Endodermal cell (in vitro differentiated cells): ENCODE measurements at places on chromosomes 5 and 9.

GRCh38 chr5:28374492-28374967 lies 1336.1 kb upstream of the CDH9 start:
- H3K27me3 ChIP-seq, result no peaks in the 10 kb centered on the region
- H3K4me1 ChIP-seq, result no peaks in the 10 kb centered on the region
- no peak for DNase-seq
- no peak overlapping the region for H3K4me3 ChIP-seq

GRCh38 chr5:59099270-59099994 lies 516.6 kb downstream of the RAB3C start:
- H3K27me3 ChIP-seq, result no peaks in the 10 kb centered on the region
- H3K4me3 ChIP-seq, result no peak overlapping the region
- H3K27ac ChIP-seq, result no peak overlapping the region
- no peak for DNase-seq
- no peaks in the 10 kb centered on the region for H3K36me3 ChIP-seq
- no peaks in the 10 kb centered on the region for H3K4me1 ChIP-seq

DNA sequence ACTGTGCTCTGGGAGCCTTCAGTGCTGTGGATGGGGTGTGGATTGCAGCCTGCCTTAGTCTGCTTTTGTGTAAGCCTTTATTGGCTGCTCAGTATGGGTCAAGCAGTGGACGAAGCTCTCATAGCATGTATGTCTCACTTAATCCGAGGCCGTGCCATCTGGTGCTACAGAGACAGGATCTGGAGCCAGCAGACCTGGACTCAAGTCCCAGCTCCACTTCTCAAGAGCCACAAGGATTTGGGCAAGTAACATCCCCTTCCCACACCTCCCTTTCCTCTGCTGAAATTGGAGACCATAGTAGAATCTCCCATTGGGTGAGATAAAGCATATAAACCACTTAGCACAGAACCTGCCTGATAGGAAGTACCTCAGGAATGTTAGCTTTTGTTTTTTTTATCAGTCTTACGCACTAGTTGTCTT lies 23.4 kb upstream of the LECT2 start:
- H3K27me3 ChIP-seq, result no peaks in the 10 kb centered on the region
- DNase-seq, result peak; percentile 65
- no peak overlapping the region for H3K27ac ChIP-seq
- H3K4me3 ChIP-seq, result no peak overlapping the region
- H3K4me1 ChIP-seq, result peaks cover 8% of the 10 kb centered on the region
- no peaks in the 10 kb centered on the region for H3K36me3 ChIP-seq

- no peaks in the 10 kb centered on the region for H3K4me1 ChIP-seq
- H3K27me3 ChIP-seq, result peaks cover 32% of the 10 kb centered on the region
- H3K4me3 ChIP-seq, result no peak overlapping the region
- peak; percentile 13 for DNase-seq
- no peak overlapping the region for H3K27ac ChIP-seq
- H3K36me3 ChIP-seq, result peaks cover 12% of the 10 kb centered on the region
These were observed 6.9 kb downstream of the CCNI2 start for GRCh38 chr5:132754111-132754510.

- DNase-seq, result no peak
- peaks cover 6% of the 10 kb centered on the region for H3K4me1 ChIP-seq
- H3K27me3 ChIP-seq, result peaks cover 36% of the 10 kb centered on the region
These were observed 204.2 kb upstream of the HAPLN1 start for GRCh38 chr5:83924891-83925290.

- H3K27me3 ChIP-seq, result no peaks in the 10 kb centered on the region
- no peak overlapping the region for H3K4me3 ChIP-seq
- no peaks in the 10 kb centered on the region for H3K4me1 ChIP-seq
- no peaks in the 10 kb centered on the region for H3K36me3 ChIP-seq
These were observed 197.0 kb downstream of the DRD1 start for GRCh38 chr5:175246889-175247520.

DNA sequence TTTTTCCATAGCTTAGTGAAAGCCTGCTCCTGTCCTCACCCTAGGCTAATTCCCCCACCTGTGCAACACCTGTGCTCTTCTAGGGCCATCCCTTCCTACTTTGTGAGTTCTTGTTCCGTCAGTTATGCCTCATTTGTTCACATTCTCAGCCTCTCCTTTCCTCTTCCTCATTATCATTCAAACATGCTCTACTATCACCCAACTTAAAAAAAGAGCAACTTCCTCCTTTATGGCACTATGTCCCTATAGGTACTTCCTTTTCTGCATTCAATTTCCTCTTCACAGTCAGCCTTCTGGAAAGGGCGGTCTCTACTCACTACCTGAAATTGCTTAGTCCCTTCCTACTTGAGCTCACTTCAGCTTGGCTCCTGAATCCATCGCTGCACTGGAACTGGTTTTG lies 111.8 kb upstream of the LHFPL2 start:
- no peak overlapping the region for H3K4me3 ChIP-seq
- no peak for DNase-seq

- no peaks in the 10 kb centered on the region for H3K4me1 ChIP-seq
- no peaks in the 10 kb centered on the region for H3K27me3 ChIP-seq
- peak; percentile 49 for DNase-seq
- H3K4me3 ChIP-seq, result no peak overlapping the region
These were observed 128.4 kb upstream of the TRPM3 start for GRCh38 chr9:71249729-71250317.

DNA sequence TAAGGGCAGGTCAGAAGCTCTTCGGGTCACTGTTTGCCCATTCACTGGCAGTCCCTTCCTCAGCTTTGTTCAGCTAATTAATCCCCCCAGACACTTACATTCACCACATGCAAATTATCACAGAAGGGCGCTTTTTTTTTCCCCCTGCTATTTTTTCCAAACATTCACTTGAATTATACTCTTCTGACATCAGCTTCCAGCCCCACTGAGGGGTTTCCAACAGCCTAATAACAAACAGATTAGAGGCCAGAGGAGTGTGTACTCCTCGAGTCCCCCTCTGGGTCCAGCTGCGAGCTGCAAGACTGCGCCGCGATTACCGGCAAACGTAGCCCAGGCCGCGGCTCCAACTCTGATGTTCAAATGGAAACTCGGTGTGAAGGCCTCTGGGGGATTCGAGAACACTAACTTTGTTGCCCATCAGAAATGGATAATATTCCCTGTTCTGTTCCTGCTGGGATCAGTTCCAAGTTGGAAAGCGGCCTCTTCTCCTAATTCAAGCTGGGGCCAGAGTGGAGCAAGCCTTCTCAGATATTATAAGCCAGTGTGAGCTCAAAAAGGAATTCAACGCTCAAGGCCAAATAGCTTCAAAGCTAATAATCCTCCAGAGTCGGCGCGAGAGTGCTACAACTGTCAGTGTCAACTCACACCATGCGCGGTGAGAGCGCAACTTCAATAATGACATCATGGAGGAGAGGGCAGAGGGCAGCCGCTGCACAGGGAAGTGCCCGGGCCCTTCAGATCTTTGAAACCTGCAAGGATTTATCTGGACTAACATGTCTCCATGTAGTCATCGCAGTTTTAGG lies 560.8 kb downstream of the BNC2 start:
- H3K4me3 ChIP-seq, result no peak overlapping the region
- H3K27me3 ChIP-seq, result no peaks in the 10 kb centered on the region
- H3K36me3 ChIP-seq, result no peaks in the 10 kb centered on the region

DNA sequence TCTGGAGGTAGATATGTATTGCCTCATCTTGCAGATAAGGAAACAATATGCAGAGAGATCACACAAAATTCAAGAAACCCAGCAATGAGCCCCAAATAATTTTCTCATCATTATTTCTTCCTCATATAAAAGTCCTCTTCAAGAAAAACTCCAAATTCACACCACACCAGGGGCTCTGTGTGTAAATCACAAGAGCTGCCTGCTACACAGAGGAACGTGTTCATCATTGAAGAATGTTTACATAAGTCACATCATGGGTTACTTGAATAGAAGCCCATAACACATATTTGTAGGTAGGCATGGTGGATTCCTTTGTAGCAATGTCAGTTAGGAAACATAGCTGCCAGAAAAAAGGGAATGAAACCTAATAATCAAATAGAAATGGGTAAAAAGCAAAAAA lies 308.1 kb upstream of the TLE4 start:
- no peak overlapping the region for H3K4me3 ChIP-seq
- H3K36me3 ChIP-seq, result no peaks in the 10 kb centered on the region
- H3K27me3 ChIP-seq, result peaks cover 4% of the 10 kb centered on the region
- no peak overlapping the region for H3K27ac ChIP-seq
- H3K4me1 ChIP-seq, result peaks cover 5% of the 10 kb centered on the region

- no peak for DNase-seq
- H3K4me1 ChIP-seq, result no peaks in the 10 kb centered on the region
- H3K27ac ChIP-seq, result no peak overlapping the region
- H3K27me3 ChIP-seq, result peaks cover 50% of the 10 kb centered on the region
These were observed 59.2 kb upstream of the PHF24 start for GRCh38 chr9:34898846-34899245.

- H3K4me3 ChIP-seq, result no peak overlapping the region
- H3K27me3 ChIP-seq, result no peaks in the 10 kb centered on the region
- no peaks in the 10 kb centered on the region for H3K36me3 ChIP-seq
- H3K4me1 ChIP-seq, result no peaks in the 10 kb centered on the region
These were observed 301.1 kb downstream of the PRR16 start for GRCh38 chr5:120765189-120765588.

- H3K36me3 ChIP-seq, result peaks cover 24% of the 10 kb centered on the region
- no peak overlapping the region for H3K27ac ChIP-seq
- H3K27me3 ChIP-seq, result no peaks in the 10 kb centered on the region
These were observed 53.4 kb downstream of the LRRC70 start for GRCh38 chr5:62631909-62632580.

- H3K4me1 ChIP-seq, result peaks cover 13% of the 10 kb centered on the region
- DNase-seq, result peak; percentile 94
- H3K36me3 ChIP-seq, result peaks cover 77% of the 10 kb centered on the region
- H3K27me3 ChIP-seq, result no peaks in the 10 kb centered on the region
These were observed 191.5 kb downstream of the ROR2 start for GRCh38 chr9:91758491-91758981.

DNA sequence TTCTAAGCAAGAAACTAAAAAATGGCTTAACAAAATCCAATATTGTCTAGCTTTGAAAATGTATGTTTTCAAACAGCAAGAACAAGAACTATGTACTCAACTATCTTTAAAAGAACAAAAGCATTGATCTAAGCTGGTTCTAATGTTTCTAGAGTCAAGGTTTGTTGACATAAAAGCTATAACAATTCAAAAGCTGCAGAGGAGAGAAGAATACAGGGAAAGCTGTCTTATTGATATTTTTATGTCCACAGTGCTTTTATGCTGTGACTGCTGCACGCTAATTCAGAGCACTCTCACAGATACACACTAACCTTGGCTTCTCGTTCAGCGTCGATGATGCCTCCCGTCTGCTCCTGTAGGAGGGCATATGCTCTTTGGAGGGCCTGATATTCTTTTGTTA lies 129.5 kb upstream of the DPYSL3 start:
- H3K36me3 ChIP-seq, result no peaks in the 10 kb centered on the region
- H3K4me1 ChIP-seq, result no peaks in the 10 kb centered on the region
- H3K4me3 ChIP-seq, result no peak overlapping the region
- H3K27ac ChIP-seq, result no peak overlapping the region
- no peaks in the 10 kb centered on the region for H3K27me3 ChIP-seq

DNA sequence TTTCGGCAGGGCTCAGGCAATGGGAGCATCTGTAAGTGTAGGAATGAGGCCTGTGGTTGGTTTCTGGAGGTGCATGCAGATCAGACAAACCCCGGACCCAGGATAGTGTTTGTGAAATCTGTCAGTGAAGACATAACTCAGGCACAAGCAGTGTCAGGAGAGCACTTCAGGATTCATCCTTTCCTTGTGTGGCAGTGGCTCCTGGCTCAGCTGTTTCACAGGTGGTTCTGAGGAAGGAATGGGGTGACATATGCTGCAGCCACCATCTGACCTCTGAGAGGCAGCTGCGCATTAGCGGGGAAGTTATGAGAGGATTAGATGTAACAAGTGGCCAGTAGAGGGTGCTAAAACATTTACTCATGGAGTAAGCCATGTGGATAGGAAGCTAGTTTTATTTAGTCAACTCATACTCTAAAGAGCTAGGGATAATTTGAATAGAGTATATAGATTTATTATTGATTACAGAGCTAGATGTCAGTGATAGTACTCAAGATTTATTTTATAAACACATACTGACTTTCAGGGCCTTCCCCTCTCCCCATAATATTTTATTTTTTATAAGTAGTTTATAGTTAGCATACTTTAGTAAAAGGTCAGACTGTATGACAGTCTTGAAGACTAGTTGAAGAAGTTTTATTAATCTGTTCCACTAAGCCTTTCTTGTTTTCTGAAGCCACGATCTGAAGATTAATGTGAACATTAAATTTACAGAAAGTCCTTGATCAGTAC lies 28.4 kb downstream of the NNT start:
- H3K4me1 ChIP-seq, result peaks cover 6% of the 10 kb centered on the region
- H3K27me3 ChIP-seq, result no peaks in the 10 kb centered on the region
- peaks cover 16% of the 10 kb centered on the region for H3K36me3 ChIP-seq
- no peak overlapping the region for H3K27ac ChIP-seq
- peak; percentile 79 for DNase-seq

DNA sequence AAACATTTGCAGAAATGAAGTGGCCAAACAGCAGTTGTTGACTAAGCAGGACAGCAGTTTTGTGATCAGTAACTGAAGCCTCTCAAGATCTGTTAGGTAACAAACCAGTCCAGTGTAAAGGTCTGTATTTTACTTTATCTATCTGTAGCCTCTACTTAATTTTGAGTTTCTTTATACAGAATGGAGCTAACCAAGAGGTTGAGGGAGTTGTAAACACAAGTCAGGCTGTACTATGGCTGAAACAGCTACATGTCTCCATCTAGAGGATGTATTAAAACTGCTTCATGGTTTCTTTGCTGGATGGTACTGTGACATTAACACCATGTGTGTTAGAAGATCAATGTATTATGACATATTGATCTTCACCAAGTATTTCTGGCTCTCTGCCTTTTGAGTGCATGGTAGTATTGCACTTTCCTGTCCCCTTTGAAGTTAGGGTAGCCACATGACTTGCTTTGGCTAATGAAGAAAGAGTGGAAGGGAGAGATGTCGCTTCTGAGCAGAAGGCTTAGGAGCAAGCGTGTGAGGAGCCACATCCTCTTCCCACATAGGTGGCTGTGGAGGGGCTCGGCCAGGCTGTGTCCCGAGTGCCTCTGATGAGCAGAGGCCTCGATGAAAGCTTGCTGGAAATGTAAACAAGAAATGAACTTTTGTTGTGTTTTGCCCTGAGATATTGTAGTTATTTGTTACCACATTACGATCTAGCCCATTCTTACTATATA lies 105.6 kb upstream of the PCA3 start:
- H3K4me1 ChIP-seq, result peaks cover 4% of the 10 kb centered on the region
- H3K36me3 ChIP-seq, result no peaks in the 10 kb centered on the region

- H3K27ac ChIP-seq, result no peak overlapping the region
- H3K27me3 ChIP-seq, result peaks cover 30% of the 10 kb centered on the region
- no peaks in the 10 kb centered on the region for H3K36me3 ChIP-seq
- H3K4me1 ChIP-seq, result no peaks in the 10 kb centered on the region
These were observed 5.5 kb downstream of the CTNND2 start for GRCh38 chr5:11898787-11899186.

- H3K36me3 ChIP-seq, result no peaks in the 10 kb centered on the region
- no peak overlapping the region for H3K4me3 ChIP-seq
- no peaks in the 10 kb centered on the region for H3K27me3 ChIP-seq
- no peak overlapping the region for H3K27ac ChIP-seq
These were observed 695.1 kb downstream of the NR2F1-AS1 start for GRCh38 chr5:92885950-92886349.

GRCh38 chr5:73678322-73678740 lies 52.3 kb downstream of the ARHGEF28 start:
- H3K27me3 ChIP-seq, result no peaks in the 10 kb centered on the region
- no peak overlapping the region for H3K4me3 ChIP-seq
- no peaks in the 10 kb centered on the region for H3K36me3 ChIP-seq
- H3K4me1 ChIP-seq, result no peaks in the 10 kb centered on the region
